ENCODE measurements at places on chromosomes 3 and 15.
A peak's percentile ranks its signal among the peaks of the same experiment; 100 is the strongest.

GRCh38 chr3:100030914-100031425, 83.3 kb downstream of the FILIP1L start:
- no peak for DNase-seq

- no peak for DNase-seq
Measured at GRCh38 chr15:68655686-68656437, 77.1 kb downstream of the CORO2B start.

- DNase-seq: peak; percentile 25
Measured at GRCh38 chr3:31534065-31534425, 1.3 kb downstream of the STT3B start.

DNA sequence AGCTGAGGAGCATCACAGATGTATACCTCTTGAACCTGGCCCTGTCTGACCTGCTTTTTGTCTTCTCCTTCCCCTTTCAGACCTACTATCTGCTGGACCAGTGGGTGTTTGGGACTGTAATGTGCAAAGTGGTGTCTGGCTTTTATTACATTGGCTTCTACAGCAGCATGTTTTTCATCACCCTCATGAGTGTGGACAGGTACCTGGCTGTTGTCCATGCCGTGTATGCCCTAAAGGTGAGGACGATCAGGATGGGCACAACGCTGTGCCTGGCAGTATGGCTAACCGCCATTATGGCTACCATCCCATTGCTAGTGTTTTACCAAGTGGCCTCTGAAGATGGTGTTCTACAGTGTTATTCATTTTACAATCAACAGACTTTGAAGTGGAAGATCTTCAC, 3.0 kb downstream of the CCR8 start:
- DNase-seq: no peak

GRCh38 chr3:190070622-190071347, 49.9 kb downstream of the P3H2 start:
- DNase-seq: no peak

DNA sequence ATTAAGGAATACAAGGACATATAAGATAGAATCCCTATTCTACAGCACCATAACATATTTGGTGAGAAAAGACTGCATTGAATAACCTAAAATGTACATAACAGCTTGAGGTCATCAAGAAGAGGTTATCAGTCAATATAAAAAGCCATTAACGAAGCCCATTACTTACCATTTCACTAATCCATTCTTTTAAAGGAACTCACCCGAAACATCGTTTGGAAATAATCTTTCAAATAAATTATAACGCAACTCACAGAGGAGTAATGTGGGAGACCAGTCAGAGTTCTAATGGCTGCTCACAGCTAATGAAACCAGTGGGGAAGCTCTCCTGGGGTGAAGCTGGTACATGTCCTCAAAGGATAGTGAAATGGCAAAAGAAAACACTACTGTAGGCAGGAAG, 188.4 kb downstream of the TBC1D5 start:
- no peak for DNase-seq

DNA sequence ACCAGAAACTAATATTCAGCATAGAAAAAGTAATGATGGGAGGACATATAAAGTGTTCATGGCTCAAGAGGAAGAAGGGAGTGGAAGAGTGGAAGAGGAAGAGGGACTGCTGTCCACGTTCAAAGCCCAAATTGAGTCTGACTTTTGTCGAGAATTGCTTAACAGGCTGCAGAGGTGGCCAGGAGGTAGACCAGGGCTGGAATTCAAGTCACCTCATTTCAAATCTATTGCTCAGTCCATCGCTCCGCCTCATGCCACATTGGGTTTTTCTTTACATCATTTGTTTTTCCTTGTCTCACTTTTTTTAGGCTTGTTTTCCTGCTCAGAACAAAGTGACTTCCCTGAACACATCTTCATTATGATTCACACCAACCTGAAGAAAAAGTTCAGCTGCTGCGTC, 97.0 kb downstream of the RPL39L start:
- DNase-seq: no peak

DNA sequence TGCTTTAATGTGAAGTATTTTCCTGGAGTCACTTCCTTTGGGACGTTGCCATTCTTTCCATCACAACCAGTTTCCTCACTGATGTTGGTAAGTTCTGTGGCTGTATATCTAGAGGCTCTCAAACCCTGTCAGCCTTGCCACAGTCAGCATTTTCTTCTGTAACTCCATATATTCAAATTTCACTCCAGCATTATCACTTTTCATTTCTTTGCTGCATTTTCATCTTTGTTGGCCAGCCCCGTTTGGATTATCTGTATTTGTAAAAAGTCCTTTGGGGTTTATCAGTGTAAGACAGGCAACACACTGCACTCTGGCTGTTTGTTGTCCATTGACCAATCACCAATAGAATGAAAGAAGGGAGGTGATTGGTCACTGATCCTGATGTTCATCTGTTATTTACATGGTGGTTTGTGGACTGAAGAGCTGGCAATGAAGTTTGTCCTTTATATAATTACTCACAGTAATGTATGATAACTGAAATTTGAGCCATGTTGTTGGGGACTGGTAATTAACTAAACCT, 20.3 kb downstream of the GMPS start:
- no peak for DNase-seq

- DNase-seq: no peak
Measured at GRCh38 chr3:154152741-154153140, 31.6 kb downstream of the ARHGEF26 start.

DNA sequence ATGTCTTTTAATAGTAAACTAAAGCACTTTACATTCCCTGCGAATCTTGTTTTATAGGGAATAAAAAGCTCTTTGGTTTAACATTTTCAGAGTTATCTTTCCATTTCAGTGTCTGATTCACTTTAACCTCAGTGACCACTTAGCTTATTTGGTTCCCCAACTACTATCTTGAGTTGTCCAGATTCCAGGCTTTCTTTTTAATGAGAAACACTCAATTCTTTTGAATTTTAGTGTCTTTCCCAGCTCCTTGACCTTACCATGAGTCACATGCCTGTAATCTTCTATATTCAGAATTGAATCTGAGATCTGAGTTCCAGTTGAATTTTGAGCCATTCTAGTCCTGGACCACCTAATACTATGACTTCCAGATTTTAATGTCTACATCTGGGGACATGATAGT, 144.4 kb downstream of the KCNAB1 start:
- no peak for DNase-seq

GRCh38 chr15:25903024-25903581, 40.0 kb upstream of the ATP10A start:
- no peak for DNase-seq

DNA sequence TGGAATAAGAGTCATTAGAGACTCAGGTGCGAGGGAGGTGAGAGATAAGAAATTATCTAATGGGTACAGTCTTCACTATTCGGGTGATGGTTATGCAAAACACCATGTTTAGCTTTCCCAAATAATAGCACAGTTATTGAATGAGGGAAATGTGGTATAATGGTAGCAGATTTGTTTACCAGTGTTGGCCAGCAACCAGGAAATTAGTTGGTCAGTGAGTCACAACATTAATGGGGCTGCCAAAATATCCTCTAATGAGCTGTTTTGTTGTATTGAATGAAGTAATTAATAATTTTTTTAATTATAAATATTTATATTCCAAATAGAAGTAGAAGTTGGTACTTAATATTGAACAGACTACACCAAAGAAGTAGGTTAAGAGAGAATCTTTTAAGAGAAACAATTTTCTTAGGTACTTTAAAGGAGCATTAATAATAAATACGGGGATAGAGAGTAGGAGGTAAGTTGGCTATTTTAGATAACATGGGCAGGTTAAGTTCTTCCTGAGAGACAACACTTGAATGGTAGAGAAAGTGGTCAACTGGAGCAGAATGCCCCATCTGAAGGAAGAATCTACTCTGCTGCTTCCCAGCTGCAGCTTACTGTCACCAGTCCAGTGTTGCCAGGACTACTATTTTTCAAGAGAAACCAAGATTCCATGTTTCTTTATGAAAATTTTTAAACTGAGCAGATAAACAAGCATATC, 218.8 kb downstream of the UBE2E2 start:
- DNase-seq: no peak

- DNase-seq: peak; percentile 7
Measured at GRCh38 chr15:33150971-33151370, 43.5 kb downstream of the FMN1 start.

Measured in CD4-positive, alpha-beta T cell treated with Interleukin-4 for 4 hours (primary cell).